KBM-7 (cell line): ENCODE measurements at places on chromosomes 5 and 9.

DNA sequence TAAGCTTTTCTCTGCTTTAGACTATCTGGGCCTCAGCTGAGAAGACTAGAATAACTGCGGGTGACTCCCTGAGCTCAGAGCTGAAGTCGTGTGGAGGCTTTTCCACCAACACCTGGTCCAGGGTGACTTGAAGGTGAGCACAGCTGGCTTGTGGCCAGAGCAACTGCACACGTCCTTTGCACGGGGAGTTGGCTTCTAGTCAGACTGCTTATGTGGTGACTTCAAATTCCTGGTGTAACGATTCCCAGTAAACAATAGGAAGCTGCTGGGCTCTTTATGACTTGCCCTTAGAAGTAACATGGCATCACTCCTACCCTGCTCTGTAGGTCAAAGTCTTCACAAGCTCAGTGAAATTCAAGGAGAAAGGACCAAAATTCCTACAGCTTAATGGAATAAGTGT lies 800.6 kb upstream of the CDH6 start:
- no peak for DNase-seq

DNA sequence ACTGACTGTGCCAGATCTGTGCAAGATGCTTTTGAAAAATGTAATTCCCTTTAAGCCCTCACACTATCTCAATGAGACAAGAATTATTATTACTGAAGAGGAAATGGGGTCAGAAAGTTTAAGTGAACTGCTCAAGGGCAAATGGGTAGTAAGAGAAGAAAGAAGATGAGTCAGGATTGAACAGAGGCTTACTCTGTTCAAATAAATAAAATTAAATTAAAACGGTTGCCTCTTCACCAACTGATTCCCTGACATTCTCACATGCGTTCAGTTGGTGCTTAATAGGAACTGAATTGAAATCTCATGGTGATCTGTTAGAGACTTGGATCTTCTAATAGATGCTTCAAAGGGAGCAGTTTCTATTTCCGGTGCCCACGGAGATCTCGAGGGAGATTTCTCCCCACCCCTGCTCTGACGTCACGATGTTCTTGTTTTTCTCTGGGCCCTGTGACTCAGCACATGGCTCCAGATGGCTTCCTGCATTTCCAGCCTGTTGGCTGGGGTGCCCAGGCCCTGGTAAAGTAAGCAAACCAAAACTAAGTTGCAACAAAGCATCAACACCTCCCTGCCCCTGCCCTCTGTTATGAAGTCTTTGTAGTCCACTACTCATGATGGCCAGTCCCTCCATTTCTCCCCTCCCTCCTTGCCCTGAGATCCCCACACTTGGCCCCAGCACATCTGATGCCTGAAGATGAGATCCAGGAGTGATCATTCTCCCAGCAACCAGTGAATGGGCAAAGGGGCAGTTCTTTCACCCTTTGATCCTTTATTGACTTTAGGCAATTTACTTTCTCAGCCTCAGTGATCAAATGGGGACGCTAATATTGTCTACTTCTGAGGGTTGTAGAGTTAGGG lies 106.1 kb upstream of the CPEB4 start:
- peak; percentile 52 for DNase-seq

- DNase-seq = no peak
Measured at GRCh38 chr9:15180124-15180523, 126.9 kb downstream of the TTC39B start.

- no peak for DNase-seq
Measured at GRCh38 chr9:125341566-125341965, 79.9 kb downstream of the GAPVD1 start.

GRCh38 chr5:80655231-80655774 lies 520 bp upstream of the DHFR start:
- no peak for DNase-seq

DNA sequence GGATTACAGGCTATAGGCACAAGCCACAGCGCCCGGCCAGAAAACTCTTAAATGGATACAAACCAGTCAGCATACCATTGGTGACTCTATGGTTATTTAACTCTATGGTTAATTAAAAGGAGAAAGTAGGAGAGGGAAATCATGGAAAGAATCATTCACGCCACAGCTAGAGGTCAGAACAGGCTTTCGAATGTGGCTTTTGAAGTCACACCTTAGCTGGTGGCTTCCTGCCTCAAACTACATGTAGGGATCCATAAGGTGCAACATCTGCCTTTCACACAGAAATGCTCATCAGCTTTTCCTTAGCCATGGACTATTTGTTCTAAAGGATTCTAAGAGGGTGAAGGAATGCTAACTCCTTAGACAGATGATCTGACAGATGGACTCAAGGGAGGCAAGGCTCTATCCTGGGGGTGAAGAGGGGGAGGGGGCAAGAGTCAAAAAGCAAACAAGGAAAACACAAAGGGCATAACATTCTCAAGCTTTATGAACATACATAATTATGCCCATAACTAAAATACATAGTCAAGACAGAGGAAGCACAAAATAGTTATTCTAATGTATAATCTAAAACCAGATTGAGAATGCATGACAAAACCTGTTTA lies 130.9 kb downstream of the EFNA5 start:
- DNase-seq = no peak

DNA sequence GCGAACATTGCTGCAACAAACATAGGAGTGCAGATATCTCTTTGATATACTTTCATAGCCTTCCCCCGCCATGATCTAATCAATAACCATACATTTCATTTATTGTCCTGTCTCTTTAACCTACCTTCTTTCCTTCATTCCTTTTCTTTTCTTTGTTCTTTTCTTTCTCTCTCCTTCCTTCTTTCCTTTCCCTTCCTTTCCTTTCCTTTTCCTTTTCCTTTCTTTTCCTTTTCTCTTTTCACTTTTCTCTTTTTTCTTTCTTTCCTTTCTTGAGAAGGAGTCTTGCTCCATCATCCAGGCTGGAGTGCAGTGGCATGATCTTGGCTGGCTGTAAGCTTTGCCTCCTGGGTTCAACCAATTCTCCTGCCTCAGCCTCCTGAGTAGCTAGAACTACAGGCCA lies 100.3 kb downstream of the UNC13B start:
- DNase-seq = no peak

GRCh38 chr9:134656334-134657006 lies 14.9 kb downstream of the COL5A1 start:
- DNase-seq = no peak

GRCh38 chr9:87127543-87127942 lies 180.2 kb upstream of the GAS1 start:
- no peak for DNase-seq

DNA sequence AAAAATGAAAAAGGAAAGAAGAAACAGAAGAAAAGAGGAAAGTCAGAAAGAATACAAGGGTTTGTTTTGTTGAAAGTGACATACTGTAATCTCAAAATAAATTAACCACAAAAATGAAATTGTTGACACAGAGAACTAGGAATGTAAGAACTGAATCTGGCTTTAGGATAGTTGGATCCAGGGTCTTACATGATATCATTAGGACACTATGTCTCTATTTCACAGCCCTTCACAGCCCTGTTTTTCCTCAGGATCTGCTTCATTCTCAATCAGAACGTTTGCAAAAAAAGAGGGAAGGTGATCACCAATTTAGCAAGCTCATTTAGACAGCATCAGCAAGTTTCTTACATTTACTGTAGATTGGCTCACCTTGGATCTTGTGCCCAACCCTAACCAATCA lies 188.5 kb upstream of the NREP start:
- no peak for DNase-seq

GRCh38 chr5:148858547-148858946 lies 32.1 kb downstream of the ADRB2 start:
- no peak for DNase-seq

- no peak for DNase-seq
Measured at GRCh38 chr5:21391506-21391905, 1403.5 kb upstream of the CDH18 start.

- DNase-seq = peak; percentile 7
Measured at GRCh38 chr5:77893225-77893860, 117.2 kb upstream of the TBCA start.

- no peak for DNase-seq
Measured at GRCh38 chr9:128275198-128276007, at the start of gene GOLGA2. TSS of gene GOLGA2 (minus strand) at chr9:128276007. CDS start at chr9:128275976, 31 bp downstream.

DNA sequence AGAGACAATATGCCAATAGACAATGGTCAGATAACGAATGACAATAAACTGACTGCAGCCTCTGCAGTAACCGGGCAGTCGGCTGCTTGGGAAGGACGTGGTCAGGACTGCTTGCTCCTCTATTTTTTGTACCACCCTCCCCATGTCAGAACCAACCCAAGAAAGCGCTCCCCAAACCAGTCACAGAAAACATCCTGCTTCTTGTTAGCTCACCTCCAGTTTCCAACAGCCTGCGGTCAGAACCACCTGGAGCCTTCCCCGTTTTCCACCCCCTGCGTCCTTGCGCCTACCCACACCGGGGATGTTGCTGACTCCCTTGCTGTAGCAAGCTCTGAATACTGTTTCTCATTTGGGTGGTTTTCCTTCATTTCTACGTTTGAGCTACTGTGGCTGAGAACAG lies 1.7 kb upstream of the MRNIP start:
- no peak for DNase-seq

- no peak for DNase-seq
Measured at GRCh38 chr5:115952588-115952987, 9.7 kb upstream of the LVRN start.

DNA sequence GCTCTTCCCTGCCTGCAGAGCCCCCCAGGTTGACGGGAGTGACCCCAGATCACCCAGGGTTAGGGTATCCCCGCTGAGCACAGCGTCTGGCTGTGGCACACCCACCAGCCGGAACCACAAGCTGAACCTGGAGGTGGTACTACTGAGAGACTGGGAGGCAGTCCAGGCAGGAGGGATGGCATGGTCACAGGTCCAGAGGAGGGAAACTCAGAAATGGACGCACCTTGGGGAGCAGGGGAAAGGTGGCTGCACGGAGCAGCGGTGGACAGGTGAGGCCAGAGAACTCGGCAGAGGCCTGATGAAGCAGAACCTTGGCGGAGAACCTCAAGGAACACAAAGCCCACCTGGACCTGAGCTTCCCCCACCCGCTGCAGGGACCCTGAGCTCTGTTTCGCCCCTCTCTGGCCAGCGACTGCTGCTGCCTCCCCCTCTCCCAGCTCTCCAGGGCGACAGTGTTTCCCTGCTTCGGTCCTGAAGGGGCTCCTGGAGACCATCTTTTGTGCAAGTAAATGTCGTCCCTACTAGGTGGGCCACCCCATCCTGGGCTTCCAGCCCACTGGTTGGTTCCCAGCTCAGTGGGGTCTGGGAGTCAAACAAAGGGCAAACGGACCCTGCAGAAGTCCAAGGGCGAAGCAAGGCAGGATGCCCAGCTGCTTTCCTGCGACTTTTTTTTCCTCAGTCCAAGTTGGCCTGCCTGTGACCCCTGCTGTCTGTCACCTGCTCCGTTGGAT lies 845 bp downstream of the ADGRD2 start:
- no peak for DNase-seq

GRCh38 chr5:18323891-18324290 lies 689.6 kb downstream of the TAF11L14 start:
- DNase-seq = no peak

DNA sequence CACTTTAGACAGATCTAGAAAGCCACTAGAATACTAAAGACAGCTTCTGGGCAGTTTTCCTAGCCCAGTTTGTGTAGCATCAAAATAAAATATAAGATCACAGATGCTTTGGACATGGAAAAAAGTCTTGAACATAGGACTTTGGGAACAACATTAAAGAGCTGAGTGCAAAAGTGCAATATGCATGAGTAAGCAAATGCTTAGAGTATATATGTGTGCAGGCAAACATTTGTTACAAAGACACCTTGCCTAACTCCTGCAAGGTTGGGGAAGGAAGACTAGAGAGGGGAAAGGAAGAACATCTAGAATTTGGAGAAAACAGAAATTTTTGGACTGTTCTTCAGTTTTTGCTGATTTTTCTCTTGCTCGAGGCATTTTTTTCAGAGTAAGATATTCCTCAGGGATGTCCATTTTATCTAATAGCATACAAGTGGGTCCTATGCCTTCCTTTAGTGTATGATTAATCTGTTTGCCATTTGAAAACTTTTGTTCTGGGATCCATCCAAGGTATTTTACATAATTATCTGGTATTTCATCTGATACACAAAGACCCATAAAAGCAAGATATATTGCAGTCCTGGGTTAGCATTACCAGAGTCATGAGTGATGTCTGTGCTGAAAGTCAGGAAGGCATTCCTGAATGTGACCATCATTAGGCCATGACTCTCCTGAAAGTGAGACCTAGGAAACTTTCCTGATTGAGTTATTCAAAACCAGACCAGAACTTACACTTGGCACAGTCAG lies 142.0 kb upstream of the RGMB start:
- no peak for DNase-seq

- no peak for DNase-seq
Measured at GRCh38 chr9:78215706-78216105, 20.2 kb upstream of the CEP78 start.

GRCh38 chr9:108905494-108905893 lies 28.4 kb downstream of the ELP1 start:
- no peak for DNase-seq

- peak; percentile 70 for DNase-seq
Measured at GRCh38 chr5:59673438-59674058, 220.0 kb downstream of the PDE4D start.

DNA sequence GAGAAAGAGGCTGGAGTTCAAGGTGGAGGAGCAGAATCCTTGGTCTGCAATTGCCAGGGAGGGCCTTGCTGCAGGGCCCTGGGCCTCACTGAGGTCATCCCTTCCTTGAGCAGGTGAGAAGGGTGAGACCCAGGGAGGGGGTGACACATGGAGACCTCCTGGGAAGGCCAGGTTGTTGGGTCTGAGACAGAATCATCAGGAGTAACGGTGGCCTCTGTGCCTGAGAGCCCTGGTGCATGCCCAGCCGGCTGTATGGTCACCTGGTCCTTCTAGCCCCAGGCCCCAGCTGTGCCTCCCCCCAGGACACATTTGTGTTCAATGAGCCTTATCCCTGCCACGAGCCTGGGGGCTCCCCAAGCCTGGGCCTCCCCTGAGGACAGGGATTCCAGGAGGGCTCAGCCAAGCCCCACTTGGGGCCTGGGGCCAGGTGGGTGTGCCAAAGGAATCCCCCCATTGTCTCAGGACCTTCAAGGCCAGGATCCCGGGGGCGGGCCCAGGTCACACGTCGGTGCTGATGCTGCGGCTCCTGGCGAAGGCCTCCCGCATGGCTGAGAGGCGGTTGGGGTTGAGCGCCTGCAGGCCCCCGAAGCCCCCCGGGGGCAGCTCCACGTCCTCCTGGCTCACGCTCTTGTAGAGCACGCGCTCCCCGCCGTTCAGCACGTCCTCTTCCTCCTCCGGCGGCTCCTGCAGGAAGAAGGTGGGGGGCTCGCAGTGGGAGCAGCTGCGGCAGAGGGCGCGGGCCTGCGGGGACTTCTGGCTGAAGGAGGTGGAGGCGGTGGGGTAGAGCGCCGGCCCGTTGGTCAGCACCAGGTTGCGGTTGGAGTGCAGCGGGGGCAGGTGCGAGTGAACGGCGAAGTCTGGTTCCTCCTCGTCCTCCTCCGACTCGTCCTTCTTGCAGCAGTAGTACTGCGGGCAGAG lies 30.4 kb downstream of the FAM163B start:
- DNase-seq = no peak

DNA sequence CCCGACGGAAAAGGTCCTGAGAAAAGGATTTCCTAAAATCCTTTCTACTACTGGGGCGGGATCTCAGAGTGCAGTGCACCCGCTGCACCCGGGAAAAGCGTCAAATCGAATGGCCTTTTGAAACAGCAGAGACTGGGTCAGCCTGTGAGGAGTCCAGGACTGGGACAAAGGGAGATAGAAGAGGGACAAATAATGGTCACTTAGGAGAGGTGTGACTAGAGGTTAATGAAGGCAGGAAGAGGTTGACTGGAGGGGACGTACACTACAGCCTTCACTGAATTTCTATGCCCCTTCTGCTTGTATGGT lies 1.5 kb downstream of the PLPPR1 start:
- no peak for DNase-seq
